ENCODE measurements at places on chromosomes 1 and 21.

GRCh38 chr1:154791292-154792166 lies 78.6 kb downstream of the KCNN3 start:
- no peak for DNase-seq

DNA sequence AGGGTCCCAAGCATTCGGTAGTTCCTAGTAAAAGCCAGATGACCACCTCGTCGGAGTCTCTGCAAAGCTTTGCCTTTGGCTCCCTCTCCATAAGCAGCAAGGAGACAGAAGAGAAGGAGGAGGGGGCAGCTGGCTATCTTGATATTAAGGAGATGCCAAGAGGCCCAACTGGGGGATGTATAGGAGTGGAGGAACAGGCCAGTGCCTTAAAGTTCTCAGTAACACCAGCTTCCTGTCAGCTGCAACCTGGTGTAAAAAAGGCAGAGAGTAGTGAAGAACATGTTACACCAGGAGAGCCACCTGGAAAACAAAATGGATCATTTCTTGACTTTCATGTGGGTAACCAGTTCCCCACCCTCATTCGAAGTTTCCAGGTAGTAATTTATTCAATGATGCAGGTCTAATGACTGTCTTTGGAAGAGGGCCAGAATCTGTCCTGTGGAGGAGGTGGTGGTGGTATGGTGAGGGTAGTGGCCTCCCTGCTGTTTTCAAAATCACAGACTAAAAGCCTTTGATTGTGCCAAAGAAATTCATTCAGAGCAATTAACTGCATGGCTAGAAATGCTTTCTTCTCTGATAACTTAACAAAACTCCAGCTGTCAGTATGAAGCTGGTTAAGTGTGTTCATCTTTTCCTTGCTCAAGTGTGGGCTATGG lies 27.3 kb downstream of the TMEM200B start:
- no peak for DNase-seq

DNA sequence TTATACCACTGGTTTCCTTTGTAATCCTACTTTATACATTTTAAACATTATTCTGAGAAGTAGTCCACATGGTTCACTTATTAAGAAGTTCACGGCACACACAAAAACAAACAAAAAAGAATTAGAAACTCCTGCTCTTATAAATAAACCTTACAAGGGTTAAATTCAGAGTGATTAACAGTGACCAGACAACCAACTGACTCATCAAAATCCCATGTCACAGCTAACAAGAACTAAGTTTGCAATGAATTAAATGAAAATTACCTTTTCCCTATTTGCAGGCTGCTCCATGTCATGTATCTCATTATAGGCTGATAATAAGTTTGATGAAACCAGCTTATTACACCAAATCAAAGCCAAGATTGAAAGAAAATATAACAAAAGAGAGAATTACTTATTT lies 77.5 kb downstream of the PUM1 start:
- no peak for DNase-seq

GRCh38 chr1:41387667-41388091 lies 26.4 kb downstream of the FOXO6 start:
- DNase-seq = no peak

- DNase-seq = no peak
Measured at GRCh38 chr1:221805121-221805520, 63.2 kb upstream of the DUSP10 start.

DNA sequence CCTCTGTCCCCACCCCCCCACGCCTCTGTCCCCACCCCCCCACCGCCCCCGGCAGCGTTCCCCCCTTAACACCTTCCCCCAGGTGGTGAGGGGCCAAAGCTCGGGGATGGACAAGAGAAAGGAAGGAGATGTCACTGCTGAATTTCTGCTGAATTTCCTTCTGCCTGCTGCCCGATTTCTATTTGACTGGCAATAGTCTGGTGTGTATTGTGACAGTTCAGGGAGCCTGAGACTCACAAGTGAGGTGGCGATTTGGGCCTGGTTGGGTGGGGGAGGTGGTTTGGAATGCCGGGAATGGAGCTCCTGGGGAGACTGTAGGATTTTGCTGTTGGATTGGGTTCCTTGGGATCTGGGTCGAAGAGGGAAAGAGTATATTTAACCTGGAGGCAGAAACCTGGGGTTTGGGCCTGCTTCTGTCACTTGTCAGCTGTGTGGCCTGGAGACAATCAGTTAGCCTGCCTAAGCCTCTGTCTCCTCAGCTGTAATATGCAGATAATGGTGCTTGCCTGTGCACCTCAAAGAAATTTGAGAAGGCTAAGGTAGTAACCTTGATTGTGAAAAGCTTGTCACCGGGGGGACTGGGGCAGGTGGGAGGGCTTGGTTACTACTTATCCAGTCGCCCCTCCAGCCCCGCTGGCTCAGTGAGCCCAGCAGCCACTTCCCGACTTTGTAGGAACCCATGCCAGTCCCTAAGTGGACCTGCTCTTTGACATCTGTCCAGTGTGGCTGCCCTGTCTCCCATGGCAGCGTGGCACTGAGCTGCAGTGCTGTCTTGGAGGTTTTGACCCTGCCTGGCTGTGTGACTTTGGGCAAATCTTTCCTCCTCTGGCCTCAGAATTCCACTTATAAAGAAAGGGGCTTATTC lies 7.7 kb upstream of the LMNA start:
- DNase-seq = no peak

DNA sequence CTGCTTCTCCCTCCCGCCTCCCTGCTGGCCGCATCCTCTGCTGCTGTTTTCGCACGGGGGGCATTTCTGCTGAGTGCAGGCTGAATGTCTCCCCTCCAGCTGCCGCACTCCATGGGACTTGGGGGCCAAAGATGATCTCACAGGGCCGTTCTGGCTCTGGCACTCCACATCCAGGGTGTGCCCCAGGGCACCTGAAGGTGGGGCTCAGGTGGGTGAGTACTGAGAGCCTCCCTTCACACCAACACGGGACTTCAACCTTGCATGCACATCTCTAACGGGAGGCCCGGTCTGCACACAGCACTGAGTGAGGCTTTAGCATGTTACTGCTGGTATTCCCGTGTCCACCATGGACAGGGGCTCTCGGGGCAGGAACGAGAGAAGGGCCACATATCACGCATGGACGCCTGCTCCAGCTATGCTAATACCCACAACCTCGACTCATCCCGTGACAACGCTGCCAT lies 88.9 kb downstream of the DMRTB1 start:
- no peak for DNase-seq

DNA sequence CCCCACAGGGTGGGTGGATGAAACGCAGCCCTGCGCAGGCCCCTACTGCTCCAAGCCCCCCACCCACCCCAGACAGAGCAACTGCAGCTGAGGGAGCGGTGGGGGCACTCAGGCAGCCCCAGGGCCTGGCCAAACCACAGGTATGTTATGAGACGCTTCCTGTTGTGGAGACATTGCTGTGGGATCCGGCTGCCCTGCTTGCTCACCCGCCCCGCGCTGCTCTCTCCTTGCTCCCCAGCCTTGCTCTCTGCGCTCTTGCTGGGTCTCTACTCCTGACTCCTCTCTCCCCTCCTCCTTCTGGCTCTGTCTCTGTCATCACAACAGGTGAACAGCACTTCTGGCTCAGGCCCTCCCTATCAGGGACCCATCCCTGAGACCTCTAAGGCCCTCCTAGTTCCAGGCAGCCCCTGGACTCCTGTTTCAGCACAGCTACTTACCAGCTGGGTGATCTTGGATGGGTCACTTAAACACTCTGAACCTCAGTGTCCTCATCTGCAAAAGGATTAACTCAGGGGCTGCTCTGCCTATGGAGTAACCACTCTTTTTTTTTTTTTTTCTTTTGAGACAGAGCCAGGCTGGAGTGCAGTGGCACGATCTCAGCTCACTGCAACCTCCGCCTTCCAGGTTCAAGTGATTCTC lies 15.9 kb downstream of the COL8A2 start:
- DNase-seq = no peak

DNA sequence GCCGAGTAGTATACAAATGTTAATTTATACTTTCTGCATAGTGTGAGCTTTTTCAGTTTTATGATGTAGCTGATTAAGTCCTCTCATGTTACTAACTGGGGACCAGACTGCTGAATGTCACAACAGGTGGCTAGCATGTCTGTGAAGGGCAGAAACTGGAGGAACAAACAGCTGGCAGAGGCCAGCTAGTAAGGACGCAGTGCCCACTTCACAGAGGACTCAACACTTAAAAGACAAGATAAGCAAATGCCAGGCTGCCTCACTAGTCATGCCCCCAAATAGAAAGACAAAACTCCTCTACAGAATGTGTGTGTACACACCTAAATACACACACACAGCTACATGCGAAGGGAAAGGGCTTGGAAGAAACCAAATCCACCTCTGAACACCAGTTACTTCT lies 73.8 kb upstream of the ZNF678 start:
- DNase-seq = no peak

GRCh38 chr1:208868554-208868953 lies 624.4 kb upstream of the PLXNA2 start:
- no peak for DNase-seq

GRCh38 chr1:34631126-34631525 lies 123.7 kb upstream of the GJB5 start:
- no peak for DNase-seq

DNA sequence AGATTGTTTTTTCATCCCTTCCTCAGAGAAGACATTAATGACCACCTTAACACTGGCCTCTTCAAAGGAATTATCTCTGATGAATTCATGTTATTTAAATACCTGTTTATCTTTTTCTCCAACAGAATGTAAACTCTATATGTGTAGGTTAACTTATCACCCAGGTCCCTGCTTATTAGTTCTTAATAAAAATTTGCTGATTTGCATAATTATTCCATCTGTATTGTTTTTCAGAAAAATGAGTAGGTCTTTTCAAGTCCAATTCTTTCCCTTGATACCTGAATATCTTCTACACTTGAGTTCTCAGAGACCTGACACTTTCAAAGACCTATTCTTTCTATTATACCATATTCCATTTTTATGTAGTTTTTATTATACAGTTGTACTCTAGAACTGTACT lies 886.7 kb upstream of the TMPRSS15 start:
- no peak for DNase-seq

DNA sequence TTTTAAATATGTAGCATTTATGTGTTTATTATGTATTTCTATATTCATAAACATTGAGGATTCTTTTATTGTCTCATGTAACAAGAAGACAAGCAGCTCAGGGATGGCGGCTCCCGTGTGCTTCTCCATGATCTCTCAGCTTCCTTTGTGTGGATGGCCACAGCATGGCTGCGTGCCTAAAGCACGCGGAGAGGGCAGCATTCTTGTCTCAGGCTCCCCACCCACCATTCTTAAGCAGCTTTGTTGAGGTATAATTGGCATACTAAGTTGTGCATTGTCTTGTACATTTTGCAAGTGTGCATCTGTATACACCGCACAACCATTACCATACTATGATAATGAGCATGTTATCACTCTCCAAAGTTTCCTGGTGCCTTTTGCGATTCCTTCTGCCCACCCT lies 81.6 kb downstream of the CAMTA1 start:
- no peak for DNase-seq

DNA sequence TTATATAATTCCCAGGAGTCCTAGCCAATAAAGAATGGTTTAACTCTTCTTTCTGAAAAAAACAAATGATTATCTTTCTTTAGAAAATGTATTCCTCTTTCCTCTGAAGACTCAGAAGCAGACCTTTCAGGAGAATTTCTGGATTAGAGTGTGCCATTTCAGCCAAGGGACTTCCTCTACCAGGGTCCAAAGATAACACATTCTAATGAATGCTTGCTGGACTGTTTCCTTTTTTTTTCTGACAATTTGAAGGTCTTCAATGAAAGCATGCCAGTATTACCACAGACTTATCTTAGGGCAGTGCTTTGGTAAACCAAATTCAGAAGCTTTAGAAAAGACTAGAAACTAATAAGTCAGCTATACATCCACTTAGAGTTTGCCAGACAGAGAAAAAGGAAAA lies 80.5 kb downstream of the RERE start:
- DNase-seq = no peak

GRCh38 chr1:234734412-234734835 lies 124.4 kb upstream of the IRF2BP2 start:
- no peak for DNase-seq

GRCh38 chr1:9942399-9942938 lies 722 bp downstream of the LZIC start:
- DNase-seq = no peak

GRCh38 chr1:203682473-203683383 lies 56.1 kb downstream of the ATP2B4 start:
- DNase-seq = no peak

DNA sequence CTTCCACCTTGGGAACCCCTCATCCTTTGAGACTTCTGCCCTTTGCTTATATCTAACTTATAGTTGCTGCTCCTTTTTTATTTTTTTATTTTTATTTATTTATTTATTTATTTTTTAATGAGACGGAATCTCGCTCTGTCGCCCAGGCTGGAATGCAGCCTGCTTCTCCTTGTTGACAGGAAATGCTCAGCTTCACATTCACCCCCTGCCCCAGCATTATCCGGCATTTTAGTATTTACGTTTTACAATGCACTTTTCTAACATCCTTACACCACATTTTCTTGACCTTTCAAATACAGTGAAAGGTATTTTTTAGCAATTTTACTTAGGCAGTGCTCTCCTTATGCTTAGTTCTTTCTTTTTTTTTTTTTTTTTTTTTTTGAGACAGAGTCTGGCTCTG lies 14.9 kb downstream of the CXADR start:
- no peak for DNase-seq

GRCh38 chr1:245863566-245864184 lies 643.4 kb downstream of the SMYD3 start:
- no peak for DNase-seq

GRCh38 chr1:198238121-198238520 lies 81.3 kb downstream of the NEK7 start:
- DNase-seq = no peak

DNA sequence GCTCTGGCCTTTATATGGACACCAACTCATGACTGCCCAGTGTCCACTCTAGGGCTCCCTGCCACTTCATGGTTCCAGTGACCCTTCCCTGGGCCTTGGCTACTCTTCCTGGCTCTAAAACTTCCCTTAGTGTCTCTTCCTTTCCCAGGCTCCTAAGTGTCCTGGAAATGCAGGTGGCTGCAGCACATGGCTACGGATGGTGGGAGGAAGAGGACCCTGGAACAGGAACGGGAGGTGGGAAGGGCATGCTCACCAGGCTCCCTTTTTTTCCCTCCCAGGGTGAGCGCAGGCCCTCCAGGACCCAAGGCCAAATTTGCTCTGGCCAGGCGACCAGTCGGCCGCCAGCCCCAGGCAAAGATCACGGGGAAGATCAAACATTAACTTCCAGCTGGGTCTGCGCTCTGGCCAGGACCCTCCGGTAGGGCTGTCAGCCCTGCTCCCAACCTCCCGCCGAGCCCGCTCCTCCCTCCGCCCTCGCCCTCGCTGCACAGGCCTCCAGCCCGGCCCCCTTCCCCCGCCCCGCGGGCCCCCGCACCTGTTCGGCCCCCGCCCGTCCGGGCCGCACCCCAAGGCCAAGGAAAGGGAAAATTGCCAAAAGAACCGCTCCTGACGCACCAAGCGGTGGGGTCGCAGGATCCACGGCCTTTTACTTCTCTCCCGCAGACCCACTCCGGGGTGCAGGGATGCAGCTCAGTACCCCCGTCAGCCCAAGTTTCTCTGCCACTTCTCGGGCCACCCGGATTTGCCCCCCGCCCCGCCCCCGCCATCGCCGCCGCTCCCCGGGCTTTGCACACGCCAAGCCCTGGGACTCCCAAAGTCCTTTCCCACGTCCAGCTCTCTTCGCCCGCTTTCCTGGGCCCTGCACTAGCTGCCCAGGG lies 894 bp downstream of the TCEA3 start:
- no peak for DNase-seq

GRCh38 chr1:924656-925560 lies 1.2 kb downstream of the SAMD11 start:
- no peak for DNase-seq

- DNase-seq = no peak
Measured at GRCh38 chr1:160621633-160622413, 25.0 kb downstream of the SLAMF1 start.

GRCh38 chr21:14989359-14989758 lies 75.4 kb downstream of the NRIP1 start:
- DNase-seq = no peak
